ENCODE measurements at places on chromosomes 2 and 18. TPM values are rescaled to one million over a fixed set of nuclear protein-coding genes. Genes with fewer than 3 reads are reported as not detected.

Gene ITGB6
- not detected for total RNA-seq

Gene INHBB
- 0.23 TPM for total RNA-seq

Gene C2orf78
- 0.39 TPM for total RNA-seq

Gene TMEM17
- total RNA-seq = 0.69 TPM

Gene SCN7A
- 0.19 TPM for total RNA-seq

Gene HSBP1L1
- 1.0 TPM for total RNA-seq

Gene LDLRAD4
- total RNA-seq = 1.2 TPM

Gene FAM228A
- not detected for total RNA-seq

Gene NEU4
- 0.82 TPM for total RNA-seq

Gene RASGRP3
- total RNA-seq = not detected

Gene EFR3B
- total RNA-seq = 8.8 TPM
